GM23248 (cell line): ENCODE measurements at places on chromosomes 2 and 18.

- H3K4me1 ChIP-seq, result peaks cover 19% of the 10 kb centered on the region
- H3K27ac ChIP-seq, result no peak overlapping the region
- peak; percentile 32 for DNase-seq
- H3K4me3 ChIP-seq, result no peak overlapping the region
- H3K36me3 ChIP-seq, result no peaks in the 10 kb centered on the region
Measured at GRCh38 chr2:62687636-62688035, 17.9 kb upstream of the EHBP1 start.

- H3K27ac ChIP-seq, result no peak overlapping the region
- no peaks in the 10 kb centered on the region for H3K27me3 ChIP-seq
- H3K36me3 ChIP-seq, result no peaks in the 10 kb centered on the region
- H3K4me1 ChIP-seq, result no peaks in the 10 kb centered on the region
- H3K4me3 ChIP-seq, result no peak overlapping the region
- DNase-seq, result no peak
Measured at GRCh38 chr2:83063511-83063910, 1395.6 kb downstream of the SUCLG1 start.

GRCh38 chr2:26634636-26635230, 6.4 kb downstream of the CIB4 start:
- no peak overlapping the region for H3K27ac ChIP-seq
- no peak overlapping the region for H3K4me3 ChIP-seq
- no peaks in the 10 kb centered on the region for H3K36me3 ChIP-seq
- peaks cover 36% of the 10 kb centered on the region for H3K27me3 ChIP-seq
- no peaks in the 10 kb centered on the region for H3K4me1 ChIP-seq

GRCh38 chr2:23642516-23642915, 257.5 kb downstream of the KLHL29 start:
- H3K27ac ChIP-seq, result no peak overlapping the region
- DNase-seq, result no peak
- no peaks in the 10 kb centered on the region for H3K36me3 ChIP-seq

DNA sequence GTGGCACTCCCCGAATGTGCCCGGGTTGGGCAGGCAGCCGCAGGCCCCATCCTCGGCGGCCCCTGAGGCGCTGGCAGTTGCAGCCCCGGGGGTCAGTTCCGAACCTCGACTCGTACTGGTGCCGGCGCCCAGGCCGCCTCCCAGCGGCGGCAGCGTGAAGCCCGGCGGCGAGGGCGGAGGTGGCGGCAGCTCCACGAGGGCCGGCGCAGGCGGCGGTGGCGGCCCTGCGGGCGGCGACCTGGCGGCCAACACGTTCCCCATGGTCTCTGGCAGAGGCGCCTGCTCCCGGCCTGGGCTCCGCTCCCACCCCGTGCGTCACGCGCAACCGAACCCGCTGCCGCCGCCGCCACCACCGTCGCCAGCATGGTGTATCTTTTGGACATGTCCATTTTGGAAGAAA, 196.3 kb downstream of the CCDC74A start:
- no peaks in the 10 kb centered on the region for H3K27me3 ChIP-seq
- peak; percentile 45 for DNase-seq
- no peak overlapping the region for H3K4me3 ChIP-seq
- H3K27ac ChIP-seq, result no peak overlapping the region
- H3K4me1 ChIP-seq, result peaks cover 16% of the 10 kb centered on the region

GRCh38 chr18:54109131-54109683, 115.3 kb downstream of the MBD2 start:
- peak; percentile 69 for DNase-seq
- H3K27ac ChIP-seq, result no peak overlapping the region
- peaks cover 20% of the 10 kb centered on the region for H3K4me1 ChIP-seq
- H3K4me3 ChIP-seq, result no peak overlapping the region
- H3K36me3 ChIP-seq, result no peaks in the 10 kb centered on the region
- H3K27me3 ChIP-seq, result no peaks in the 10 kb centered on the region

- DNase-seq, result peak; percentile 77
- H3K4me1 ChIP-seq, result peaks cover 9% of the 10 kb centered on the region
- H3K27me3 ChIP-seq, result no peaks in the 10 kb centered on the region
- H3K4me3 ChIP-seq, result peak overlapping the region; percentile 84
- H3K27ac ChIP-seq, result peak overlapping the region; percentile 73
- H3K36me3 ChIP-seq, result no peaks in the 10 kb centered on the region; the same call in 1 of the 2 replicates
Measured at GRCh38 chr2:74457549-74458131, 598 bp upstream of the WBP1 start.

DNA sequence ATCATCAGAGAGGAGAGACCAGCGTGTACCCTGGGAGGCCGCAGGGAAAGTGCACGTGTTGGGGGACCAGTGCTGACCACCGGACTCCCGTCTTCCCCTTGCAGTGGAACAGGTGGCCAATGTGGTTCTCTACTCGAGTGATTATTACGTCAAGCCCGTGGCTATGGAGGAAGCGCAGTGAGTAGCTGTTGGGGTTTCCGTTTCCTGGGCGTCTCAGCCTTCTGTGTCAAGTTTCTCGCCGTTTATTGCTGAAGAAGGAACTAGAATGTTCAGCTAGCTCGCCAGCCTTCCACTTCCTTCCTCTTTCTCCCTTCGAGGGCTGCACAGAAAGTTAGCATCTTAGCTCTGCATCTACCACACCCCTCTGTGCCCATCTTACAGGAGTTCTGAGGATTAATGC, 22.8 kb upstream of the DGKD start:
- DNase-seq, result no peak
- peaks cover 25% of the 10 kb centered on the region for H3K27me3 ChIP-seq
- no peaks in the 10 kb centered on the region for H3K4me1 ChIP-seq
- H3K27ac ChIP-seq, result no peak overlapping the region

DNA sequence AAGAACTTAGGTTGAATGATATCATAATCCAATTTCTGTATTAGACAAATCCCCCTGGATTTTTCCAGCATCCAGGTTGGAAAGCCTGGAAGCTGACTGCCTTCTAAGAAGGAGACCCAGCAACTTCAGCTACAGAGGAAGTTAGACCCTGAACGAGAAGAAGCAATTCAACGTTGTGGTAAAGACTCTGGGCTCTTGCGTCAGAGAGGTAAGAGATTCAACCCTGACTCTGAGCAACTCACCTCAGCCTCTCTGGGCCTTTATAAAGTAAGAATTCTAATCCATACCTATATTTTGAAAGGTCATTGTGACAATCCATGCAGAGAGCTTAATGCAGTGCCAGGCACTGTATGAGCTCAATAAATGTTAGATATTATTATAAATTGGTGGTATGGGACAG, 9.7 kb downstream of the E2F6 start:
- H3K4me3 ChIP-seq, result no peak overlapping the region
- no peaks in the 10 kb centered on the region for H3K27me3 ChIP-seq
- DNase-seq, result no peak
- peaks cover 16% of the 10 kb centered on the region; the same call in 1 of the 2 replicates for H3K36me3 ChIP-seq
- H3K27ac ChIP-seq, result no peak overlapping the region
- H3K4me1 ChIP-seq, result no peaks in the 10 kb centered on the region

GRCh38 chr2:155692106-155692505, 640.4 kb downstream of the NR4A2 start:
- H3K4me1 ChIP-seq, result no peaks in the 10 kb centered on the region
- no peaks in the 10 kb centered on the region for H3K36me3 ChIP-seq
- H3K27ac ChIP-seq, result no peak overlapping the region
- no peaks in the 10 kb centered on the region for H3K27me3 ChIP-seq

DNA sequence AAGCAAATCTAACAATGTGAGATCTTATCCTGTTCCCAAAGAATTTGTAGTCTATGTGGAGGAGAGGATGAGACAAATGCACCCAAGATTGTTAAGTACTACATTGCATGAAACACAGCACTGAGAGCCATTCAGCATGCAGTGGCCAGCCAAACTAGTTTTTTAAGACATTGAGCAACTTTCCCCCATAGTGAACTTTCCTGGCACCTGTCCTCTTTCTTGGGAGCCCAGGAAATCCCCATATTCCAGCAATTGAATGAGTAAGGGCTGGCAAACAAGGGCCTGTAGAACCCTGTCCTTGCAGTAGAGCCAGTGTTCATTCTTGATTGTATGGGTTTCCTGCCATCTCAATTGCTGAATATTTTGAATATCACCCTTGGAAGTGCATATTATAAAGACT, 58.8 kb upstream of the FIGN start:
- H3K4me3 ChIP-seq, result no peak overlapping the region
- no peaks in the 10 kb centered on the region for H3K27me3 ChIP-seq
- DNase-seq, result peak; percentile 12
- H3K27ac ChIP-seq, result no peak overlapping the region

- H3K4me1 ChIP-seq, result peaks cover 9% of the 10 kb centered on the region
- H3K27ac ChIP-seq, result no peak overlapping the region
- H3K27me3 ChIP-seq, result no peaks in the 10 kb centered on the region
- peak; percentile 76 for DNase-seq
Measured at GRCh38 chr2:96554293-96555145, 18.0 kb downstream of the ARID5A start.

GRCh38 chr2:122758967-122759366, 1003.5 kb downstream of the TSN start:
- no peak for DNase-seq
- no peak overlapping the region for H3K27ac ChIP-seq
- H3K27me3 ChIP-seq, result no peaks in the 10 kb centered on the region
- H3K36me3 ChIP-seq, result no peaks in the 10 kb centered on the region
- no peak overlapping the region for H3K4me3 ChIP-seq

- no peak overlapping the region for H3K27ac ChIP-seq
- no peak overlapping the region for H3K4me3 ChIP-seq
- no peak for DNase-seq
- no peaks in the 10 kb centered on the region for H3K4me1 ChIP-seq
Measured at GRCh38 chr2:21947046-21947445, 823.3 kb downstream of the TDRD15 start.

DNA sequence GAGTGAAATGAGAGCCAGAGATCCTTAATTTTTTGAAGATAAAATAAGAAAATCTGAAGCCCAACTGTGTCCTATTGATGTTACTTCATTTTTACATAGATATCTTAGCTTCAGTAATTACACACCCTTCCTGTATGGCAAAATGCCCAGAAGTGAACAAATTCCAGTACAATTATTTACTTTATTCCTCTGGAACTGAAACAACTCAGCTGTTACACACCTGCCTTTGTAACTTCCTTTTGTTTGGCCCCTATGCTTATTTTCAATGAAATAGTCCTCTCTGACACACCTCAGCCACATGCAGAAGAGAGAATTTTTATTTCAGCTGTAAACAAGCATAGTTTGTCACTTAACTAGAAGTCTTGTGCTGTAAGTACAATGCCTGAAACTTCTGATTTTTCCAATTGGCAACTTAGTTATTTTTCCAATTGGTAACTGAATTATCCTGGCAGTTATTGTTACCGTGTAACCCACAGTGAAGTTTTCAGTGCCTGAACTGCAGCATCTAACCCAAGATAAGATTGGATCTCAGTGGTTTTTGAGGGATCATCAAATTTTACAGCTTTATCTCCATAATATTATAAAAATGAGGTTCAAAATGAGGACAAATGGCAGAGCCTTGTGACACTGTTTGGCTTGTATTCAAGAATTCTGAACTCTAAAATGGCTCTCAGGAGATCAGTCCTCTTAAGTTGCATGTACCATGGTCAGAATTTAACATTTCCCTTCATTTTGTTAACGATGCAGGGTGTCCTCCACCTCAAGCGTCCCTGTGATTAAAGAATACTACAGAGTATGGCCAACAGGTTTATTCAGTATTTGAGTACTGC, 82.6 kb downstream of the PKP4 start:
- no peaks in the 10 kb centered on the region for H3K27me3 ChIP-seq
- no peak overlapping the region for H3K27ac ChIP-seq
- peak; percentile 68 for DNase-seq
- no peak overlapping the region; the same call in 1 of the 2 replicates for H3K4me3 ChIP-seq
- H3K36me3 ChIP-seq, result peaks cover 8% of the 10 kb centered on the region; the same call in 1 of the 2 replicates
- peaks cover 15% of the 10 kb centered on the region for H3K4me1 ChIP-seq

GRCh38 chr2:39805936-39806608, 27.0 kb upstream of the THUMPD2 start:
- no peaks in the 10 kb centered on the region; the same call in 1 of the 2 replicates for H3K27me3 ChIP-seq
- no peak overlapping the region for H3K4me3 ChIP-seq
- H3K27ac ChIP-seq, result no peak overlapping the region
- no peaks in the 10 kb centered on the region for H3K36me3 ChIP-seq
- H3K4me1 ChIP-seq, result no peaks in the 10 kb centered on the region
